ENCODE measurements at places on chromosomes 3 and 15.

GRCh38 chr3:29515451-29515850 is 234.6 kb downstream of the RBMS3 start:
- no peak for DNase-seq

GRCh38 chr3:144488927-144489326 is 517.3 kb downstream of the DIPK2A start:
- DNase-seq: no peak

DNA sequence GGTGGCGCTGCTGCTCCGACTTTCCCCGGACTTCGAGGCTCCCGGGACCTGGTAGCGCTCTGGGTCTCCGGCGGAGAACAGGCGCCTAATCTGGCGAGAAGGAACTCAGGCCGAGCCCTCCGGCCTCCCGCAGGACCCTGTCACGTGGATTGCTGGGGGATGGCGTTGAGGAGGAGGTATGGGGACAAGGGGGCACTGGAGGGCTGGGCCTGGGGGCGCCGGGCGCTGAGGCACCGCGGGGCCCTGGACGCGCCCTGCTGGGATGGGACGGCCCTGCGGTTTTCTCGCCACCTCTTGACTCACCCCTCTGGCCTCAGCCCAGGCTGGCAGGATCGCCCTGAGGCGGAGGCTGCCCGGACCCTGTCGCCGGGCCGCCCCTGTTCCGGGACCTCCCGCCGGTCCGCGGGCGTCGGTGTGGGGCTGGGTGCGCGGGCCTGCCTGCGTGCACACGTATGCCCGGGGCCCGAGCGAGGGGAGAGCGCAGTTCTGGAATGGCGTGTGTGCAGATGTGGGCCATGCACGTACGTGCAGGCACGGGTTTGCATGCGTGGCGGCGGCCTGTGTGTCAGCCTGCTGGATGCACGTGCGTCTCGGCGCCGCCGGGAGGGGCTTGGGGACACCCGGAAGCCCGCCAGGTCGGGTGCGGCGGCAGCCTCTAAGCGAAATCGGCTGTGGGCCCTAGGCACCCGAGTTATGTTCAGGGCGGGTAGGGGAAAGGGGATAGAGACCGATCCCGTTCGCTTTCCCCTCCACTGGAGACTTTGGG is 752 bp downstream of the C15orf39 start:
- peak; percentile 62 for DNase-seq

GRCh38 chr3:134330883-134331810 is 43.1 kb downstream of the AMOTL2 start:
- DNase-seq: no peak

DNA sequence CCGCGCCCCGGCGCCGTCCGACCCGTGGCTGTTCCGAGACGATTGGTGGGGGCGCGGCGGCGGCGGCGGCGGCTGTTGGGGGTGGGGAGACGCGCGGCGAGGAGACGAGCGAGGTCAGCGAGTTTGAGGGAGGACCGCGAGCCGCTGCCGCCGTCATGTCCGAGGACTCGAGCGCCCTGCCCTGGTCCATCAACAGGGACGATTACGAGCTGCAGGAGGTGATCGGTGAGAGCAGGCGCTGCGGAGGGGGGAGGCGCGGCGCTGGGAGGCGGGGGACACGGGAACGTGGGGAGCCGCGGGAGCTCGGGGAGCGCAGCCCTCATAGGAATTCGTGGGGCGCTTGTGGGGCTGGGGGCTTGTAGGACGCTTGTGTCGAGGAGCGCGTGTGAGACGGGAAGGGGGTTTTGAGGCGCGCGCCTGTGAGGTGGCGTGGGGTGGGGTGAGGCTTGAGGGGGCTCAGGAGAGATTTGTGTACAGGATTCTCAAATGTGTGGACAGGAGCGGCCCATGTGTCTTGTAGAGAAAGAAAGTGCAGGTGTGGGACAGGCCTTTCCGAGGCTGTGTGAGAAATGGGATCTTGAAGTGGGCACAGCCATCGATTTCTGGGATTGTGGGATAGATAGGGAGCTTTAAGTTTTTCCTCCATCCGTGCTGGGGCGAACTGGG is 518 bp downstream of the OXSR1 start:
- DNase-seq: peak; percentile 41

- no peak for DNase-seq
Measured at GRCh38 chr3:119258915-119259314, 18.2 kb upstream of the B4GALT4 start.

DNA sequence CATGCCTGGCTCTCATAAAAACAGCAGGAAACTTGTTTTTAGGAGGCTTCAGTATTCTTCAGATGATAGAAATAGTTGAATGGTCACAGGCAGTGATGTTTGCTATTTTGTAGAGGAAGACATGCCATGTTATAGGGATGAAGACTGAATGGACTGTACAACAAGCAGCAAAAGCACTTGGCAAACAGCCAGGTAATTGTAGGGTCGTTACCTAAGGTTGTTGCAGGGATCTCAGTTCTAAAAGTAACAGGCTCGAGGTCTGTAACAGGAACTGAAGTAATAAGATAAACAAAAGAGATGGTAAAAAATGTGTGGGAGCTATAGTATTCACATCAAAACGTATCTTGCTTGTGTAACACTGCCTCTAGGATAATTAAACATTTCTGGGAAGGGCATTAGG is 116.3 kb downstream of the TFG start:
- no peak for DNase-seq

- DNase-seq: no peak
Measured at GRCh38 chr3:149575961-149576564, 81.8 kb downstream of the WWTR1 start.

DNA sequence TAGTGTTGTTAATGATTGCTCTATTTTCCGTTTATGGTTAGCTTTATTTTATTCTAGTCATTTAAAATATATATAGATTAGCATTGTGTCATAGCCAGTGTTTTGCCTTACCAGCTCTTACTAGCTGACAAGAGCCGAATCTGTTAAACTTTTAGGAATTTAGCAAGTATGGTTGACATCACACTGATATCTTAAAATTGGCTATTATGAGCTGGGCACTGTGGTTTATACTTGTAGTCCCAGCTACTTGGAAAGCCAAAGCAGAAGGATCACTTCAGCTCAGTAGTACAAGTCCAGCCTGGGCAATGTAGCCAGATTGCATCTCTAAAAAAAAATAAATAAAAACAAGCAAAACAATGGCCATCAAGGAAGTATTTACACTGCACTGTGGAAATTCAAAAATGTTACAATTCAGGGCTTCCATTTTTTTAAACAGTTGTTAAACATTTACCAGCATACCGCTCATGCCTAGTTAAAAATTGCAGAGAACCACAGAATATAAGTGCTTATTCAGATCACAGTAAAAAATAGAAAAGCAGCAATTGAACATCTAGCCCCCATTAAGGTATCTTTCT is 208.4 kb upstream of the CGNL1 start:
- no peak for DNase-seq

GRCh38 chr3:121834157-121834670 is 646 bp downstream of the IQCB1 start:
- DNase-seq: no peak

DNA sequence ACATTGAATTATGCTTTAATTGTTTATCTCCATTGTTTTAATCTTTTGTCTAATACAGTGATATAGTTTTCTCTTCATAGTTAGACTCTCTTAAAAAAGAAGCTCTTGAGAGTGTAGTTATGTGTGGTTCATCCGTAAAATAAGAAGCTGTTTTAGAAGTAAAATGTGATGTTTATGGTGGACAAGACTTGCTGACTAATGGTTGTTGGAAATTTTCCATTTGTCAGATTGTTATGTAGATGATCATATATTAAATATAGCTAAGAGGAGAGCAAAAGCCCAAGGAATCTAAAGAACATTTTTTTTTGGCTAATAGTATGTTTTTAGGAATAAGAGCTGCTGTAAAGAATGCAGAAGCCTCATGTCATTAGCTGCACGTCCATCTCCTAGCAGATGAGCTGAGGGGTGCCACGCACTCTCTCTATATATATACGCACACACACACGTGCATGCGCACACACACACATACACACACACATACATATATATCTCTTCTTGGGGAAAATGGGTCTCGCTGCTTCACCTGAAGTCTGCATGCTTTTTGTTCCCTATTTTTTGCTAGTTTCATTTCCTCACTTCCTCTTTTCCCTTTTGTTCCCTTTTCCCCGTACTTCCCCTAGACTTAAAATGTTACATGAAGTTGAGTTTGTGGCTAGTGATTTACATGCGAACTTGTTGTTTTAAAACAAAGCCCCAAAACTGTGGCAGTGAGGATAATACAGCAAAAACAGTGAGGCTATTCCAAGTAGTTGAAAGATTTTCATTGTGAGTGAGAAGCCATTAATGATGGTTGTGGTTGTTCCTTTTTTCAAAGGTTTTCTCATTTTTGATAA is 107.8 kb downstream of the MBNL1 start:
- no peak for DNase-seq

DNA sequence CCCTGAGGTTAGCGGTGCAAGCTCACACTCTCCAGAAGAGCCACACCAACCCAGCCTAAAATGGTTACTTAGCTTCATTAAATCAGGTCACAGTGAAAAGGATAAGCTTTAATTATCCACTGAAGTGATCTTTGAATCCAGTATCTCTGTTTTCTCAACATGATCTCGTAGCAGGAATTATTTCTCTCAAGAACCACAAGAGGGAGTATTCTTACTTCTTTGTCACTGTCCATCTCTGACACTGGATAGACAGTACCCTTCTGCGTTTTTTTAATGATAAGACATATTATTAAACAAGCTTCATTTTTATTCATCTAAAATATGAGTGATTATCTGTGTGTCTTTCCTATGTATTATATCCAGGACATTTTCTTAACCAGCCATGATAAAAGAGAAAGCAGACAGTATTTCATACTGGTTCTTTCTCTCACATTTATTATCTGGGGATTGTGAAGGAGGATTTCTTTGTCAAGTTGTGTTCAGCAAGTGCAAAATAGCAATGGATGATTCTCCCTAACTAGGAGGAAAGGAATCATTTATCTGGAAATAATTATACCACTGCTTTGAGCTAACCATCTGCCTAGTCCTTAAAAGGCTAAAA is 105.4 kb upstream of the CCDC54 start:
- DNase-seq: no peak

- no peak for DNase-seq
Measured at GRCh38 chr3:13142552-13143380, 69.5 kb upstream of the IQSEC1 start.

DNA sequence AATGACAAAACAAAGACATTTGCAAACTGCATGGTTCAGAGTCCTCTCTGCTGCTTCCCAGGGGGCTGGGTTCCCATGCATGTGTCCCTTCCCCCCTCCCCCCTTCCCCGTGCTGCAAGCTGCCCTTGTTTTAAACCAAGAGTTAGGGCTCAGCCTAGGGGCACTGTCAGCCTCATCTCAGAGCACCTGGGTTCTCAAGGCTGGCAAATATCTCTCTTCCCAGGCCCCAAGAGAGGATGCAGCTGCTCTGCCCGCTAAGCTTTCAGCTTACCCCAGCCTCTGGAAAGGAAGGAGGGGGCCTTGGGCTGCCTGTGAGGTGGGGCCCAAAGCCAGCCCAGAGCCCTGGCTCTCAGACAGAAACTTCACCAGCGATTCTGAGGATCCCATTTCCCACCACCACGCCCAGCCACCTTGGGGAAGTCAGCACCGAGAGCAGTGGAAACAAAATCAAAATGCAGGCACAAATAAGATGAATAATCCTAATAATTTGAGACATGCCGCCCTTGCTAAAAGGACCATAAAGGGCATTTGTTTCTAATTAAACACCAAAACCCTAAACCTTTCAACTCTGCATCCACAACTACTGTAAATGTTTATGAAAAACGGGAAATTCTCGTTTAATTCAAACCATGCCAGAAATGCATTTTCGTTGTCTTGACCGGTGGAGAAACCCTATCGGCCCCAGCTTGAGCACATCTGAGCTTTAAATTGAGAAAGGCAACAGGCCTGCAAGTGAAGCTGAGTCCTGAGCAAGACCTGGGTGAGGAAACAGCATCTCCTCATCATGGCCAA is 67.7 kb upstream of the WNT5A start:
- DNase-seq: no peak

DNA sequence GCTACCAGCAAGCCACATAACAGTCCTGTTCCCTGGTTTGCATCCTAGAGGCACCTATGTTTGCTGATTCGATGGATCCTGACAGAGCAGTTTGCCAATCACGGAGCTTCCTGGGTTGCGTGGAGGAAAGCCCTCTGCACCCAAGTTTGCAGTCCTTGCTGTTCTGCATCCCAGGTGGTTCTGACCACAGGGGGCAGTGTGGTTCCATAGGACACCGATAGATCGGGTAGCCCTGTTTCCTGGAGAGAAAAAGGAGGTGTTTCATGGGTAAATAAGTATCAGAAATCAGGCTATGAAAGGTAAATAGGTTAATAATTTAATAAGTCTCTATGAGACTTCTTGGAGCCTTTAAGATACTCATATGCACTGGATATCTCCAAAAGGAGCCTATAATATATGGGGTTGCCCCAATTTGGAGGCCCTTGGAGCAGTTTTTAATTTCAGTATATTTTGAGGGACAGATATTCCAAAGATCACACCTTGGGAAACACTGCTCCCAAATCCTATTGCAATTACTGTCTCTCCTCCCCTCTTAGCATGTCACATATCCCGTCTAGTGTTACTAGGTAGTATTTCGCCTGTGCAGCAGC is 194.6 kb upstream of the TPM1 start:
- DNase-seq: peak; percentile 29

DNA sequence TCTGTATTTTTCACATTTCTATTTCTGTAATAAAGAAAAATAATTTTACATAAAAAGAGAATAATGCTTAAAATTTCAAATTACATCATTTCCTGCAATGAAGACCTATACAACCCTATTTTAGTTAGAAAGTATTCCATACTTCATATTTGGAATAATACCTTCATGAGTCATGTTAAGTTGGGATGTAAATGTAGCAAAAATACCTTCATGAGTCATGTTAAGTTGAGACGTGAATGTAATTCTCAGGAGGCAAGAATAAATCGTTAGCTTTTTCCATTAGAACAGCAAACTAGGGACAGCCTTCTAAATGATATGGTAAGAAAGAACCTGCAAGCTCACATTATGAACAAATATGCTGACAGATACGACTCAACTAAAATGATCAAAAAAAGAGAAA is 91.9 kb downstream of the NAALADL2 start:
- no peak for DNase-seq

- no peak for DNase-seq
Measured at GRCh38 chr15:52397118-52397517, 101.5 kb upstream of the MYO5C start.

- no peak for DNase-seq
Measured at GRCh38 chr3:86991840-86992435, 989 bp upstream of the VGLL3 start.

DNA sequence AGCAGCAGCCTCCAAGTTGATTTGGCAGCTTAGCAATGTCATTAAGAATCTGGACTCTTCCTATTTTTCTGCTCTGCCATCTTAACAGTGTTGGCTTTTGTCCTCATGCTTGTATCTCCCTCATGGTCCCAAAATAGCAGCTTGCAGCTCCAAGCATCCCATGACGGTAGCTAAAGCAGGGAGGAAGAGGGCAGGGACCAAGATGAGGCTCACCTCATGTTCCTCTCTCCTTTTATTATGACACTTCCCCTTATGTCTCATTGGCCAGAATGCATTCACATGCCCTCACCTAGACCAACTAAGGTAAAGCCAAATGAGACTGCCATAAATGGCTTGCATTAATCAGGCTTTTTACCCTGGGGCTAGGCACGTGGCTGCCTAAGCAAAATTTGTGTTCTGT is 382.4 kb downstream of the SHQ1 start:
- no peak for DNase-seq

GRCh38 chr3:22353126-22353525 is 602.1 kb upstream of the ZNF385D start:
- no peak for DNase-seq

- DNase-seq: no peak
Measured at GRCh38 chr3:40317061-40317855, 7.8 kb downstream of the EIF1B start.
